ENCODE measurements at places on chromosomes 2 and 18.

- DNase-seq, result no peak
Observed at GRCh38 chr2:111671426-111672150, 212.4 kb downstream of the ANAPC1 start.

- no peak for DNase-seq
Observed at GRCh38 chr2:185417111-185417510, 321.5 kb upstream of the FSIP2 start.

GRCh38 chr2:15074751-15075700 lies 442.5 kb downstream of the LRATD1 start:
- no peak for DNase-seq

GRCh38 chr2:240921311-240921994 lies 15.3 kb downstream of the CROCC2 start:
- DNase-seq, result no peak

DNA sequence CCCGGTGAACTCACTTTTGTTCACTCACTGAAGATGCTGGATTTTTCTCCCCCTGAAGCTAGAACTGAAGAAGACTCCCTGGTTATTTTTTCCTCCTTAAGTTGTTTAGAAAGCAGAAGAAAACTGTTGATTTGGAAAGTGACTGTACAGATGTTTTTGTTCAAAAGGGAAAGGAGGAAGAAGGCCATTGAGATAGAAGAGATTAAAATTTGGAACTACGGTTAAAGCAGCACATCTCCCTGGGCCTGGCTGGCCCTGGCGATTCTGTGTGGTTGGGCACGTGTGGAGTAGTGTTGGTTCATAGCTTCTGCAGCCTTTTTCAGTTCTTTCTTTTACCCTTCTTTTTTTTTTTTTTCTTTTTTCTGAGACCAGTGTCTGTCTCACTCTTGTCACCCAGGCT lies 109.2 kb downstream of the MAP4K4 start:
- DNase-seq, result no peak

DNA sequence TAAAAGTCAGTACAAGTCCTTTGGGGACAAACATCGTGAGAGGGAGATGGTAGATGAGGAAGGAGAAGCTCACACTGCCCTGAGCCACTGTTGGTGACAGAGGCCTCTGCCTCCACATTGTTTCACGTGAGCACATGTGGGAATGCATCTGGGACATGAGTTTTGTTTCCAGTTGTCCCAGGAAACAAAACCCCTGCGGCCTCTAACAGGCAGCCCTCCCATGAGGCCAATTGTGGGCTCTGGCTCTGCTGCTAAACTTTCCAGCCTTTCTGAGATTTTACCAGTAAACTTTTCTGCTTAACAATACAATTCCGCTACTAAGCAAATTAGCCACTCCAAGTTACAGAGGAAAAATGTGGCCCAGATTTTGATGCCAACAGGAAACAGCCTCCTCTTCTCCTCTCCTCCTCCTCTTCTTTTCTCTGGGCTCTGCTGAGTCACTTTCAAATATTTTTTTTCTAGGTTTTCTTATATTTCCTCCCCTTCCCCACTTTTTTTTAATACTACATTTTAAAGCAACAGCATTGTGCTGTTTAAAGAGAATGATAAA lies 23.4 kb upstream of the LRRC30 start:
- DNase-seq, result no peak

- DNase-seq, result no peak
Observed at GRCh38 chr18:74278058-74278457, 13.7 kb downstream of the CYB5A start.

- DNase-seq, result no peak
Observed at GRCh38 chr2:46704041-46704440, 211.6 kb downstream of the MCFD2 start.

DNA sequence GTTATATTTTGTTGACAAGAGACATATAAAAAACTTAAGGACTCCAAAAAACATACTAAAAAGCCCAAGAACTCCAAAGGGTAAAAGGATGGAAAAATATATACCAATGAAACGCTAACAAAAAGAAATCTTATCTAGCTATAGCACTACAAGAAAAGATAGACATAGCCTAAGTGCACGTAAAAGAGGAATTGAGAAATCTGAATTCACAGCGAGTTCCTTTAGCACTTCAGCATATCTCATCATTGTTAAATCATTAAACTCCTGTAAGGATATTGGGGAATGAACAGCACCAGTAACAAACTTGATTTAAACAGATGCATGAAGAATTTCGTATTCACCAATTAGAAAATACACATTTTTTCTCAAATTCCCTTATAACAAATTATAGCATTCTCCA lies 134.1 kb downstream of the CAPN13 start:
- DNase-seq, result no peak

- no peak for DNase-seq
Observed at GRCh38 chr2:100939445-100939844, 62.6 kb upstream of the RPL31 start.

DNA sequence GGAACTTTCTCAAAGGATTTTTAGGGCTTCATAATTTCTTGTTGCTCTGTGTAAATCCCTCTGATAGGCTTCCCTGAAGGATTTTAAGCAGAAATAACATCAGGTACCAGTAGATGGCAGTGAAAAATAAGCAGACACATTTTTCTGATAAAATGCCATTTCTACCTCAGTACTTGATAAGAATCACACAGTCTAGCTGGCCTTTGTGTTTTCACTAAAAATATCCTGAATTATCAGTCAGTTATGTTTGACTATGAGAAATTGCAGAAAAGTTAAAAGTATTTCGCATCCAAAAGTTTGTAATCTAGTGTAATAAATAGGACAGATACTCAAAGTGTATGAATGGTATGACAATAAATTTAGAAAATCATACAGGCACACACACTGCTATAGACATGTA lies 68.7 kb downstream of the DNAJC10 start:
- no peak for DNase-seq

- no peak for DNase-seq
Observed at GRCh38 chr2:43123981-43124686, 102.3 kb downstream of the ZFP36L2 start.

GRCh38 chr2:42964439-42965083 lies 172.2 kb upstream of the HAAO start:
- DNase-seq, result no peak

DNA sequence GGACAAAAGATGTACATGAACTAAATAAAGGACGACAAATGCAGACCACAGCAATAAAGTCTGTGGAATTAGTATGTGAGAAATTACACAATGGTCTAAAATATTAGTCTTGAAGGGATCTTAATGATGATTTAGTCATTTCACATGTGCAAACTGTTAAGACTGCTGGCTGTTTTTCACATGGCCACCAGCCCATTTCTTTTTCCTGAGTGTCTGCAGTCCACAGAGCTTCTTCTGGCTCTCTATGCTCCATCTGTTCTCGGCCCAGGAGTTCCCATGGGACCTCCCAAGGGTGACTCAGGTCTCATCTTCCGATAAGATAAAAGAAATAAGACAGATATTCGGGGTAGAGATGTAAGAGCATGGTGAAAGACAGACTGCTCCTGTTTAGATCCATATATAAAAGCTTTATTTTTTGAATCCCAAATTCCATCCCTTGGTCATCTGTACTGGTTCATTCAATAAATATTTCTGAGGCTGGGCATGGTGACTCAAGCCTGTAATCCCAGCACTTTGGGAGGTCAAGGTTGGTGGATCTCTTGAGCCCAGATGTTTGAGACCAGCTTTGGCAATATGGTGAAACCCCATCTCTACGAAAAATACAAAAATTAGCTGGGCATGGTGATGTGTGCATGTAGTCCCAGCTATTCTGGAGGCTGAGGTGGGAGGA lies 20.1 kb downstream of the IL1RL1 start:
- no peak for DNase-seq

- DNase-seq, result no peak
Observed at GRCh38 chr18:55515941-55516710, 71.9 kb downstream of the TCF4 start.

All from memory B cell (primary cell).